Activated B cell treated with CpG ODN at 0.5 μM for 24 hours (primary cell): ENCODE measurements at places on chromosomes 2 and 18. TPM values are rescaled to one million over a fixed set of nuclear protein-coding genes. Genes with fewer than 3 reads are reported as not detected.

GRCh38 chr2:20589975-20590703 lies 60.8 kb downstream of the HS1BP3 start:
- no peak for DNase-seq

DNA sequence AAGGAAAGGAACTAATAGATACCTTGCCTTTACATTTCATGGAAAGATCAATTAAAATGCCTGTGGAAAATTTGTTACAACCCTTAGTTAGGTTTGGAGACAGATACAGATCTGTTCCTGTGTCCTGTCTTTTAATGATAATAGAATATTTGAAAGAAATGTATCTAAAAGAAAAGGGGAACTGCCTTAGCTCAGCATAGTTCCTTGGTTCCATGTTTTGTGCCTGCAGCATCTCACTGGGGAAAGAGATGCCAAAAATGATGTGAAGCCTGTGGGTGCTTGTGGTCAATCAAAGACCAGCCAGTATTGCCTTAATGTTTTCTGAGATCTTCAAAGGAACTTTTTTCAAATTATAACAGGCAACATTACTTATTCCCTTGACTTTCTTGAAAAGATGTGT lies 147.6 kb downstream of the ADCYAP1 start:
- no peak for DNase-seq

Gene ZDBF2
- 6.7 and 8.0 TPM in 2 replicates for total RNA-seq

- DNase-seq, result no peak
Observed at GRCh38 chr2:198296665-198297308, 492.4 kb downstream of the PLCL1 start.

DNA sequence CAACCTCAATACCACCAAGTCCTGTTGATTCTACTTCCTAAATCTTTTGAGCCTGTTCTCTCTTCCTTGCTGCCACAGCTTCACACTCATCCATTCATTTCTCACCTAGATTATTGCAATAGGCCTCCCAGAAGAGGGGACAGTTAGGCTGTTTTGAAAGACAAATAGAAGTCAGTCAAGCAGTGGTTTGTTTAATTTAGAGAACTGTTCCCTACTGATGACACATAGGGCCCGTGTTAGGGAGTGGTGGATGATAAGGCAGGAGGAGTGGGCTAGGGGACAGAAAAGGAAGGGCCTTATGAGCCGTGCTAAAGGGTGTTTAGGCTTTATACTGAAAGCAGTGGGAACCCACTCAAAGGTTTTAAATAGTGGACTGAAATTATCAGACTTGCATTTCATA lies 59.6 kb upstream of the ZFP36L2 start:
- DNase-seq, result no peak

Gene NDC80
- total RNA-seq, result 1.9 and 2.6 TPM in 2 replicates

- DNase-seq, result no peak
Observed at GRCh38 chr2:168722592-168722991, 79.8 kb upstream of the NOSTRIN start.

- no peak for DNase-seq
Observed at GRCh38 chr2:11257964-11258363, 86.5 kb downstream of the ROCK2 start.

Gene SLC14A1
- total RNA-seq, result 1.2 and 2.0 TPM in 2 replicates

DNA sequence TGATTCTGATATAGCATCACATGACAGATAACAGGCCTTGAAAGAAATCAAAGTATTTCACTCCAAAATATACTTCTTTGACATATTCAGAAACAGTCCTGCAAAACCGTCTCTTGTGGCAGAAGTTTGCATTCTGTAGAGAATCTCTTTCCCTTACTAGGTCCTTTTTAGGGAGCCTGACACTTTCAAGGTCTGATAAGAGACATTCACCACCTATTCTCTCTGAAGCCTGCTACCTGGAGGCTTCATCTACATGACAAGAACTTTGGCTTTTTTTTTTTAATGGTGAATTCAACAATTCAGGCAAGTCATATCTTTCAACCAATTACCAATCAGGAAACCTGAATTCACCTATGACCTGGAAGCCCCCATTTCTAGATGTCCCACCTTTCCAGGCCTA lies 83.8 kb downstream of the CCDC178 start:
- no peak for DNase-seq

DNA sequence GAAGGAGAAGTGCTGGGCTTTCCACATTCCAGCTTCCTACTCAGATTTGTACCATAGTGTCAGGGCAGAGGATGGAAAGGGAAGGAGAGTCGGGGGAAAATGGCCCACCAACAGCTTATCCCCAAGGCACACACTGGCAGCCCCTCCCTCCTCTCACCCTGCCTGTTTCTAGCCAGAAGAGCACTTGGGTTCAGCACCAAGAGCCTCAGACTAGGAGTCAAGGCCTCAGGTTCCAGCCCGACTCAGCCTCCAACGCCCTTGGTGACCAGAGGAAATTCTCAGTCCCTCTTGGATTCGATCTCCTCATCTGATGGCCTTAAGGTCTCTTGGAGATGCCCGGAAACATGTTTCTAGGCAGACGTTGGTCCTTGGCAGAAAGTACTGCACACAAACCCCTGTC lies 53.9 kb downstream of the TNS1 start:
- no peak for DNase-seq

- DNase-seq, result no peak
Observed at GRCh38 chr2:66888791-66889631, 454.1 kb downstream of the MEIS1 start.

DNA sequence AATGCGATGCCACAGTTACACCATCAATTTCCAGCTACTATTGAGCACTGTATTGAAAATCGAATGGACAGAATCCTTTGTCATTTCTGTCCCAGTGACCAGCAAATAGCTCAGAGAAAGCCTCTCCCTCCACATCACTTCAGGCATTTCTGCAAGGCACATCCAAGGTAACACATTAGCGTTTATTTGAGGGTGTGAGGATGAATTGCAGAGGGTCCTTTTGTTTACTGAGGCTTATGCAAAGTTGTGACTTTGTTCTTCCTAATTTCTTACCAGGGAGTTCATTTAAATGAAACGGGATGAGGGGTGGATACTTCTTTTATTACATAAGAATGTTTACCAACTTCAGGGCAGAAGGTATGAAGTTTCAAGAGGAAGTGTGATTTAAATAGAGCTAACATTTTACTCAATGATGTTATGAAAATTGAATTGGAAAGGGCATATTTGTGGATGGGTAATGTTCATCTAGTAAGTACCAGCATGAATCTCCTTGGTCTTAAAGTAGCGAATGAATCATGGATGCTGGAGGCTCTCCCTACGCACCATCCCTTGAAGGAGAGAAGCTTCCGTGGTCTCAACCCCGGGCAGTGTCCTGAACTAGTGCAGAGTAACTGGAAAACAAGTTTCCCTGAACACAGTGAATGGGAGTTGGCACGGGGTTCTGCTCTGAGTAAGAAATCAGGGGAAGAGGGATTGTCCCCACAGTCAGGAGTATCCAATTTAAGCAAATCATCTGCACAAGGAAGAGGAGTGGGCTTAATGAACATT lies 756.5 kb downstream of the GALR1 start:
- no peak for DNase-seq

DNA sequence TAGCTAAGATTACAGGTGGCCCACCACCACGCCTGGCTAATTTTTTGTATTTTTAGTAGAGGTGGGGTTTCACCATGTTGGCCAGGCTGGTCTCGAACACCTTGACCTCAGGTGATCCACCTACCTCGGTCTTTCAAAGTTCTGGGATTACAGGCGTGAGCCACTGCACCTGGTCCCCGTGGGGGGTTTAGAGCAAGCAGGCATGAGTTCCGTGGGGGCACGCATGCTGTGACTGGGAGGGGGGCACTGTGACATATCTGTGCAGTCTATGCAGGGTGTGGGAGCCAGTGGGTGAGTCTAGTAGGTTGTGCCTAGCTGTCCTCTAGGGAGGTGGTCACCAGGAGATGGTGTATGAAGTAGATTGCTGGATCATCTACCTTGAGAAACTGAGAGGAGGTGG lies 16.6 kb upstream of the ZDBF2 start:
- no peak for DNase-seq

Gene FOXD4L1
- 0.17 and 0.35 TPM in 2 replicates for total RNA-seq

Gene SP5
- not detected in 2 replicates for total RNA-seq

DNA sequence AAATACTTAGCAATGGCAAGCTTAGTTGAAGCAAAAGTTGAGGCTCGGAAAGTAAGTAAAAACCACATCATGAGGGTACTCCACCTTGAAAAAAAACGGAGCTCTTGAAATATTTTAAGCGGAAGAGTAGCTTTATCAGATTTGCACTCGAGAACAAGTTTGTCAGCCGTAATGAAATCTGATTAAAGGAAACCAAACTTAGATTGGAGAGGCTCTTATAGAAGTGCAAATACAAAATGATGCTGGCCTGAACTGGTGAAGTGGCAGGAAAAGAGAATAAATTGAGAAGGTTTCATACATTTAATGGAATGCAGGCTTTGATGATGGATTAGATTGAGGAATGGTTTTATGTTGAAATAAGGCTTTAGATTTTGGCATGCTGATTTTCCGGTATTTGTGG lies 484.2 kb downstream of the PID1 start:
- DNase-seq, result no peak

DNA sequence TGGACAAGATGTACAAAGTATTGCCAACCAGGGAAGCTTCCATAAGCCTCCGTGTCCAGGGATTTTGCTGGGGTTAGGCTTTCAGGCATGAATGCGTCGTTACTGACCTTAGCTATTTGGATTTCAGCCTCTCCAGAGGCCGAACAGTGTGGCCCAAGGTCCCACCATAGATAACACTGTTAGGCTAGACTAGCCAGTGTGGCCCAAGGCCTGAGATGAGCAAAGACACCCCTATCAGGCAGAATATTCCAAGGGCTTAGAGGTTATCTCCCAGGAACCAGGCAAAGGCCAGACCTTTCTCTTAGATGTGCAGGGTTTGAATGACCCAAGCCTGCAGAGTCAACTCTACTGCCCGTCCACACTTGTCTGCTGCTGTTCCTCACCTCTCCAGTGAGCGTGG lies 131.7 kb upstream of the NDUFV2 start:
- no peak for DNase-seq

GRCh38 chr2:54083021-54083420 lies 32.4 kb upstream of the ACYP2 start:
- DNase-seq, result no peak

- DNase-seq, result no peak
Observed at GRCh38 chr18:26519114-26519513, 29.2 kb downstream of the KCTD1 start.

DNA sequence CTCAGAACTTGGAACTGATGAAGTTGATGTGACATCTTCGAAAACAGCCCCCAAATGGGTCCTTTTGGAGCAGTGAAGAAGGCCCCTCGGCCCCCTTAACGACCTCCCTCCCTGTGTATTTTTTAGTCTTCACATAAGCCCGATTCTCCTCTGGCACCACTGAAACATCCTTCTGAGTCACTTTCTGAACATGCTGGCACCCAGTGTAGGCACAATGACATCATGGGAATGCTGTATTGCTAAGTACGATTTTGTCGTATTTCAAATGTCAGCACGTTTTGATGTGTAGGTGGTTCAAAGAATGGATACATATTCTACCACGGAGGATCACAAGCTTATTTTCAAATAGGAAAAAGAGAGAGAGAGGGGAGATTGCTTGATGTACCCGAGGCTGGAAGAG lies 111.7 kb upstream of the RIOK3 start:
- DNase-seq, result no peak

DNA sequence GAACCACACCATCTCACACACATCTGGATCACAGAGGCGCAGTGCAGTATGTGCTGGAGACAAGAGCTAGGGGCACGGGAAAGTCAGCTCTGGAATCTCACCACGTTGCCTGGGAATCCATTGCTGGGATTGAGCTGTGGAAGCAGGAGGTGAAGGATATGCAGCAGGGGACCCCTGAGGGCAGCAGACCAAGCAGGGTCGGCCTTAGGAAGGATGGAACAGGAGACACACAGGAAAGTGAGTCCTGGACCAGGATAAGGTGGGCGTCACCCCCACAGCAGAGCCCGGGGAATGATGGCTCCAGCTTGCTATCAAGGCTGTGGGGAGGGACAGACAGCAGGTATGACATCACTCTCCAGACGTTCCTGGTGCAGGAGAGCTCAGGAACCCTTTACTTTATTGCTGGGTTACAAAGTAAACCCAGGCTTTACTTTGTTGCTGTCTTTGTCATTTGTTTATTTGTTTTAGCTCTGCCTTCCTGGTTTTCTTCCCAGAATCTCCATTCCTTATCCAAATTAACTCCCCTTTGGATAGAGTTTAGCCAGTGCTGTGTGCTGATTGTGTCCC lies 329.8 kb upstream of the MYT1L start:
- no peak for DNase-seq

- DNase-seq, result no peak
Observed at GRCh38 chr2:129587426-129588064, 391.9 kb upstream of the RAB6C start.

DNA sequence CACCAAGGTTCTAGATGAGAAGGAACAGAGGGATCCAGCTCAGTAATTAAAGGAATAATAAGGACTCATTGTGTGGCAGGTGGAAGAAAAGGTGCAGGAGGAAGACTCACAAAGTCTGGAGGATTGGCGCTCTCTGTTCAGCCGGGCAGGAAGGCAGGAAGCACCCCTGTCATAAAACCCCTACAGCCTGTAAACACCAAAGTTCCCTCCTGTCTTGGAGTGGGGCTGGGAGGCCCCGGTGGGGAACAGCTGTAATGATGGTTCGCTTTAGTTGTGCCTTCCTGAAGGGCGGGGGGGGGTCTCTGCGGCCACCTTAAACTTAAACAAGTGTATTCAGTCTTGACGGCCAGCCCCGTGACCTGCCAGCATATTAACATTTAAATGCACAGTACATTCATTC lies 84.3 kb downstream of the GBX2 start:
- no peak for DNase-seq

GRCh38 chr2:37781028-37781427 lies 109.6 kb upstream of the CDC42EP3 start:
- no peak for DNase-seq

GRCh38 chr18:37297106-37297505 lies 268.5 kb downstream of the CELF4 start:
- DNase-seq, result no peak

Gene HIBCH
- total RNA-seq, result 16.3 and 21.2 TPM in 2 replicates

Gene TMEM169
- total RNA-seq, result 0.40 and 0.69 TPM in 2 replicates

Gene EVA1A
- not detected in 2 replicates for total RNA-seq

Gene AKAIN1
- total RNA-seq, result not detected in 2 replicates

DNA sequence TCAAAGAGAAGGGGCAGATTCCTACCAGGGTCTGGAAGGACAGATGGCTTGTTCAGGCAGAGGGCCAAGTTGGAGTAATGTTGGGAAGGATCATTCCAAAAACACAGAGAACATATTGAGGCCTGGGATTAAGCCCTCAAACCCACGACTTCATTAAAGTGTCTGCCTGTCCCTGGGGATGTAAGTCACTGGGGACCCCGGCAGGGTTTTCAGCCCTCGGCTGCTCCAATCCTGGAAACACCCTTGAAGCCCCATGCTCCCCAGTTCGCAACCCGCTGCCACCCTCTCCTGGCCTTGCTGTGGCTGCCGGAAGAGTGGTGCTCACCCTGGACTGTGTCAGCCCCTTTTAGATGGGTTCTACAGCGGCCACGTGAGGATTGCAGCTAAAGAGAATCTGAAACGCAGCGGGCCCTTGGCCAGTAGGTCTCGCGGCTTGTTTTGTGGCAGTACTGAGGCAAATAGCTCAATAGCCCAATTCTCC lies 79.9 kb downstream of the EPAS1 start:
- DNase-seq, result no peak

DNA sequence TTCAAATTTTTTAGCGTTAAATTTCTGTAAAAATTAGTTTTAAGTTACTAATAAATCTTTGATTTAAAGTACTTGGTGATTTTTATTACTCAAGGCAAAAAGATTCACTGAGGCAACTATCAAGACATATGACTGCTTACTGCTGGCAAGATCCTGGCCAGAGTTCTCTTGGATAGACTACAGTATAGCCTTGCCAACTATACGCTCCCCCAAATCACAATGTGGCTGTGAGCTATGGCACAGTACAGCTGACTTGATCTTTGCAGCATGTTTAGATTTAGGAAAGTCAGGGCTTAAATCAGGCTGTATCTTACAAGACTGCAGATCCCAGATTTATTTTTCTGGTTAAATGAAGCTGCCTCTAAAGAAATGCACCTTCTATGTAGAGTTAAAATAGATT lies 26.5 kb downstream of the MSTN start:
- DNase-seq, result no peak
